Activated naive CD8-positive, alpha-beta T cell treated with anti-CD3 and anti-CD28 coated beads for 36 hours (primary cell): ENCODE measurements at places on chromosomes 13 and 19. TPM values are rescaled to one million over a fixed set of nuclear protein-coding genes. Genes with fewer than 3 reads are reported as not detected.

Gene CD70
- total RNA-seq, result 15.3 TPM

Gene ADGRE3
- total RNA-seq, result not detected

Gene GRIN2D
- total RNA-seq, result 0.28 TPM

Gene LRRC8E
- not detected for total RNA-seq

Gene C19orf81
- 2.9 TPM for total RNA-seq

Gene SIGLEC5
- not detected for total RNA-seq

Gene ZNF549
- total RNA-seq, result 5.6 TPM

Gene ZNF628
- 10.3 TPM for total RNA-seq

Gene ATP4B
- not detected for total RNA-seq

Gene MLNR
- not detected for total RNA-seq

Gene ZNF526
- total RNA-seq, result 12.1 TPM

Gene GPR18
- 16.9 TPM for total RNA-seq

Gene OR2Z1
- not detected for total RNA-seq

Gene FBN3
- total RNA-seq, result not detected

Gene PABPC3
- total RNA-seq, result 1.2 TPM

Gene LIM2
- not detected for total RNA-seq

Gene URAD
- total RNA-seq, result not detected

Gene ZNF536
- total RNA-seq, result not detected

Gene LYPD5
- total RNA-seq, result 1.6 TPM

Gene THSD8
- 30.5 TPM for total RNA-seq

Gene IFNL1
- total RNA-seq, result not detected

Gene ZSCAN4
- total RNA-seq, result 0.14 TPM

Gene EDDM13
- total RNA-seq, result 2.5 TPM

Gene ONECUT3
- total RNA-seq, result not detected

Gene ZNF85
- 19.7 TPM for total RNA-seq

Gene CAB39L
- 3.1 TPM for total RNA-seq

Gene C19orf85
- not detected for total RNA-seq

Gene APOC1
- 1.5 TPM for total RNA-seq

Gene HIPK4
- not detected for total RNA-seq

Gene ZNF541
- 0.19 TPM for total RNA-seq

Gene TMEM59L
- not detected for total RNA-seq

Gene SNRPA
- 237 TPM for total RNA-seq

Gene ZNF534
- not detected for total RNA-seq

Gene FBXW9
- total RNA-seq, result 13.1 TPM

Gene FRY
- 0.58 TPM for total RNA-seq

Gene B3GNT3
- not detected for total RNA-seq

Gene PCSK4
- total RNA-seq, result 1.7 TPM

Gene SOHLH2
- total RNA-seq, result not detected

Gene WDR87
- not detected for total RNA-seq

Gene MYDGF
- 65.8 TPM for total RNA-seq

Gene CD33
- total RNA-seq, result 0.62 TPM

Gene GRK1
- total RNA-seq, result not detected

Gene SYDE1
- total RNA-seq, result 1.6 TPM

Gene TMEM259
- total RNA-seq, result 136 TPM

Gene CCDC106
- 12.0 TPM for total RNA-seq

Gene ATXN8OS
- not detected for total RNA-seq

Gene KMT5C
- 14.9 TPM for total RNA-seq

Gene TPTE2
- total RNA-seq, result not detected

Gene KIRREL2
- total RNA-seq, result 2.4 TPM

Gene KLK4
- total RNA-seq, result not detected

Gene ZNF90
- 20.8 TPM for total RNA-seq

Gene CEACAM20
- not detected for total RNA-seq

Gene SAE1
- total RNA-seq, result 149 TPM

Gene DNMT1
- total RNA-seq, result 337 TPM

Gene ZNF426
- total RNA-seq, result 18.6 TPM

Gene CNN1
- total RNA-seq, result 0.36 TPM

Gene DOCK9
- total RNA-seq, result 31.9 TPM

Gene SHANK1
- total RNA-seq, result 0.12 TPM

Gene ACTL9
- total RNA-seq, result not detected
